Vagina (tissue), 2 donors: ENCODE measurements at places on chromosomes 7 and 10.

- no peak overlapping the region for H3K27ac ChIP-seq
- no peak overlapping the region for H3K4me3 ChIP-seq
- DNase-seq: no peak
- H3K27me3 ChIP-seq: no peaks in the 10 kb centered on the region
These were observed 57.0 kb downstream of the NUDCD3 start for GRCh38 chr7:44433255-44434022.

DNA sequence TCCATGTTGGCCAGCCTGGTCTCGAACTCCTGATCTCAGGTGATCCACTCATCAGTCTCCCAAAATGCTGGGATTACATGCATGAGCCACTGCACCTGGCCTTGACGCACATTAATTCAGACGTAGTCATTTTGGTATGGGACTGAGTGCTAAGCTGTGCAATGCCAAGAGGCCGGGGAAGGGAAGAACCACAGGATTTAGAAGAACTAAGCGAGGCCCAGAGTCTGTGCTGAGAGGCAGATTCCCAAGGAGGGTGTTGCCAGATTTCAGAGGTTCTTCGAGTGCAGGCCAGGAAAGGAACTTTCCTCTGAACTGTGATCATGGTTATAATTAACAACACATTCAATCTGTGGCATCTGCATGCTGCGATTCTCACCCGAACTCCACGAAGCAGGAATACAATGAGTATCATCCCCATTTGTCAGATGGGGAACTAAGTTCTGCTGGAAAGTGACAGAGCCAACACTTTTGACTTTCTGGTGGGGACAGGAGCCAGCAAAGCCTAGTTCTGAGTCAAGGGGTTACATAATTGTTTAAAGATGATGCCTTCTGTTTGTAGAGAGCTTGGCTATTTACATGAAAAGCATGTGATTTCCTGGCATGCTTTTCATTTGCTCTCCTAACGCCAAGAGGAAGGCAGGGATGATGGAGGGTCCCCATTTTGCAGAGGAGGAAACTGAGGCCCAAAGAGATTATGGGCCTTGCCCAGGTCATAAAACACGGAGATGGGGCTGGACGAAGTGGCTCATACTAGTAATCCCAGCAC is 6.2 kb upstream of the ZAN start:
- H3K36me3 ChIP-seq: no peaks in the 10 kb centered on the region
- DNase-seq: no peak
- H3K4me3 ChIP-seq: no peak overlapping the region
- H3K4me1 ChIP-seq: peaks cover 21% of the 10 kb centered on the region

DNA sequence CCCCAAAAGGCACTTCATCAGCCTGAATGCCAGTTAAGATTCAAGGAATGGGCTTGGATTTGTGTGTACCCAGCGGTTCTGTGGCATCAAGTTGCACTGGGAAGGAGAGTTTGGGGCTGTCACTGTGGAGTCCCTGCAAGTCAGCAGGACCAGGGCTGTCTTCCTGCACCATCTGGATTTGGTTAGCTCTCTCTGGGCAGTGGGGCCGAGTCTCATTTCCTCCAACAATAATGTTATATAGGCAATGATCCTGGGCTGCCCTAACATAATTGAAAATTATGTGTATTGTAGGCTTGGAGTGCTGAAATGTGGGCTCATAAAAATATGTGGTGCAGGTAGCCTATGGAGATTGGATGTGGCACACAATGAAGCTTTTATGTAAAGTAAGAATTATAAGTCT is 87.2 kb downstream of the TCF7L2 start:
- H3K4me3 ChIP-seq: no peak overlapping the region
- H3K36me3 ChIP-seq: no peaks in the 10 kb centered on the region
- DNase-seq: no peak

DNA sequence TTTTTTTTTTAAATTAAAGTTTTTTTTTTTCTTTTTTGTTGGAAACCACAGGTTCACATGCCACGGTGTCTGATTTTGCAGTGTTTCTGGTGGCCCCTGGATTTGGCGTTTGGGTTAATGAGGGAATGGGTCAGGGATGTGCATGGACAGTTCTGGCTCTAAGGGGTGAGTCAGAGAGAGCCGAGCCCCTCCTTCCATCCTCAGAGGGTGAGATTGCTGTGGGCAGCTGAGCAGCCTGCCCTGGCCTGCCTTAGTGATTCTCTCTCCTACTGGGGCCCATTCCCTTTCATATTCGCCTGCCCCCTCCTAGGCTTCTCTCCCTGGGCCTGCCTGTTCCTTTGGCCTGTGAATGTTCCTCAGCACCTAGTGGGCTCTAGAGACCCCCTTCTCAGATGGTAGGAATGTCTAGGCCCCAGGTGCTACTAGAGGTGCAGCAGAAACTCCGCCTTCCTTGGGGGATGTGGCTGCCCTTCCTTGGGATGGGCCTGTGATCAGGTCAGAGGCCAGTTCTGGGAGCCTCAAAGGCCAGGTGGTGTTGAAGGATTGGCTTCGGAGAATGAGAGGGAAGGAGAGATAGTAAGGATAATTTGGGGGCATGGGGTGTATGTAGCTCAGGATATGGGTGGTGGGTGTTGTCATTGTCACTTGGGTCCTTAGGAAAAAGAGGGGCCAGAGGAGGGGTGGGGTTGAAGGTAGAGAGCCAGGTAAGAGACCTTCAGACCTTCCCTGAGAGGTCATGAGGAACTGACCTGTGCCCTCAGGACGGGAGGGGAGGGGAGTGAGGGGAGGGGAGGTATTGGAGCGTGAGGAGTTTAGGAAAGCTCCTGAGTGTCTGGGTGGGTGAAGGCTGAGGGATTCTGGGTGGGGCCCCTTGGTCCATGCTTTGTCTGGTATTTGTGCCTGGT is 19.8 kb downstream of the TSPAN14 start:
- H3K27ac ChIP-seq: peak overlapping the region; percentile 89
- H3K27me3 ChIP-seq: no peaks in the 10 kb centered on the region
- DNase-seq: no peak
- peaks cover 88% of the 10 kb centered on the region for H3K4me1 ChIP-seq
- H3K36me3 ChIP-seq: no peaks in the 10 kb centered on the region

DNA sequence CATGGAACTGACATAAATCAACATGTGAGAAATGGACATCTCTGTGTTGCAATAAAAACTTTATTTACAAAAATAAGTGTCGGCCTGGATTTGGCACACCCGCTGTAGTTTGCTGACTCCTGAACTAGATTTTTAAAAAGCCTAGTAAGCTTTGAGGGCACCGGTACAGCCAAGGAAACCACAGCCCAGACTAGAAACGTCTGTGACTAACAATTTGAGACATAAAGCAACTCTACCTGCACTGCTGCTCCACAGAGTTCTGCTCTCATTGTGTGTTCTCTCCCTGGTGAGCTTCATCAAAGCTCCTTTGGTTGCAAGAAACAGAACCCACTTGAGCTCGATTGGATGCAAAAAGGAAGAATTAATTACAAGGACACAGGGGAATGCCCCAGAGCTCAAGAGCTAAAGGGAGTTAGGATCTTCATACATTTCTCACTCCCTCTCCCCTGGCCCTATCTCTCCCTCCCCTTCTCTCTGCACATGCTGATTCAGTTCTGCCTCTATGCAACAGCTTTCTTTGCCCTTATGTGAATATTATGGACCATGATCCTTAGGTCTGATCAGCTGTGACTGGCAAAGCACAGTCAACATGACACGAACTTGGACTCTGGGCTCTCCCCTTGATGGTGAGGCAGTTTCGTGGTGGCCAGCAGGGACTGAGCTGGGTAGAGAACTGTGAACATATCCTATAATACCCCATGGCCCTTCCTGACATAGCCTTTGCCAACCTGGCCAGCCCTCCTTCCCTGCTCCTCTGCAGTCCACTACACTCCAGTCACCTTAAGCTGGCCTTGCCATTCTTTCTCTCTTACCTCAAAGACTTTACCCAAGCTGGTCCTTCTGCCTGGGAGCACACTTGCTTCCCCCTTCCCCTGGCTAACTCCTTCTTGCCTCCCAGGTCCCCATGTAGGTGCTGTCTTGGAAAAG is 77.5 kb upstream of the YAE1 start:
- H3K27ac ChIP-seq: no peak overlapping the region
- no peaks in the 10 kb centered on the region for H3K4me1 ChIP-seq
- no peak for DNase-seq
- H3K27me3 ChIP-seq: no peaks in the 10 kb centered on the region
- no peak overlapping the region for H3K4me3 ChIP-seq
- no peaks in the 10 kb centered on the region for H3K36me3 ChIP-seq

DNA sequence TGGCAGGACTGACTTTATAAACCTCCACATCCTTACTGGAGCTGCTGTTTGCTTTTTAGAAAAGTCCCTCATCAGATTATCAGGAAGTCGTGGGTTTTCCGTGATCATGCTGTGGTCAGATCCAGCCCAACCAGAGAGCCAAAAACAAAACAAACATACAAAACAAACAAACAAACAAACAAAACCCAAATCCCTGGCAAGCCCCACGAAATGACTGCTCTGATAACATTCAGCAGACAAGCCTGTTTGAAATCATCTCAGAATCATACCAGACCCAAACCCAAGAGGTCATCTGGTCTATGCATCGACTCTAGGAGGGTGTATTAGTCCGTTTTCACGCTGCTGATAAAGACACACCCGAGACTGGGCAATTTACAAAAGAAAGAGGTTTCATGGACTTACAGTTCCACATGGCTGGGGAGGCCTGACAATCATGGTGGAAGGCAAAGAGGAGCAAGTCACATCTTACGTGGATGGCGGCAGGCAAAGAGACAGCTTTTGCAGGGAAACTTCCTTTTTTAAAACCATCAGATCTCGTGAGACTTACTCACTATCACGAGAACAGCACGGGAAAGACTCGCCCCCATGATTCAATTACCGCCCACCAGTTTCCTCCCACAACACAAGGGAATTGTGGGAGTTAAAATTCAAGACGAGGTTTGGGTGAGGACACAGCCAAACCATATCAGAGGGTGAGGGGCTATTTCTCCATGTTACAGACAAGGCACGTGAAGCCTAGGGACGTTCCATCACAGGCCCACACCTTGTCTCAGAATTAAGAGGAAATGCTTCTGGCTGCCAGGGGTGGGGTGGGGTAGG is 85.7 kb downstream of the PARP12 start:
- no peak for DNase-seq
- no peaks in the 10 kb centered on the region for H3K36me3 ChIP-seq
- no peak overlapping the region for H3K4me3 ChIP-seq
- H3K27ac ChIP-seq: no peak overlapping the region
- no peaks in the 10 kb centered on the region for H3K4me1 ChIP-seq

DNA sequence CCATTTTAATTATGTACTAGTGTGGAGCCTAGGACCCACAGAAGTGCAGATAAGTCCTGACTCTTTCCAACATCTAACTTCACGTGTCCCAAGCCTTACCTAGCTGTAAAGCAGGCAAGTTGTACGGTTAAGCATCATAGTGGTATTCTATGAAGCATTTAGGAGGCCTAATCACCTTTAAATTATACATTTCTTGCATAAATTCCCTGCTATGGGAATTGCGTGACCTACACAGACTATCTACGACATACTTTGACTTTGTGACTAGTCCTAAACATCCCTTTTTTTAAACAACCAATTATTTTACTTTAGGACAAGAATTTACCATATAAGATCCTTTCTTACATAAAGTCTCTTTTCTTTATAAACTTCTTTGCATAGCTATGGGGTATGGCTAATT is 37.7 kb upstream of the LRGUK start:
- no peak overlapping the region for H3K4me3 ChIP-seq
- no peak overlapping the region for H3K27ac ChIP-seq
- H3K36me3 ChIP-seq: no peaks in the 10 kb centered on the region
- H3K4me1 ChIP-seq: no peaks in the 10 kb centered on the region
- no peaks in the 10 kb centered on the region for H3K27me3 ChIP-seq

DNA sequence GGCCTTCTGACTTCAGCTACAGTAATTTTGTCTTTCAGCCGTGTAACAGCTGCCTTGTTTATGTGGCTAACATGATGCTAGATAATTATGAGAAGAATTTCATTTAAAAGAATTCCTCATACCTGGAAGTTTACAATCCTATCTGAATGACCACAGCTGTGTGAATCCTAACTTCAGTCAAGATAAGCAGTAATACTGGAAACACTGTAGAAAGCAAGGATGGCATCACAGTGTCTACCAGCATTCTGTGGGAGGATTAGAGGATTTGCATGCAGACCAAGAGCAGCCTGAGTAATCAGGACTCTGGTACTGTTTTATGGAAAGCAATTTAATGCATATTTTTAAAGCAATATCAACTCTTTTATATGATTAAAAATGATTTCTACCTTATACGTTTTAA is 282.4 kb downstream of the EXOC4 start:
- H3K4me3 ChIP-seq: no peak overlapping the region
- no peaks in the 10 kb centered on the region for H3K27me3 ChIP-seq
- no peak overlapping the region for H3K27ac ChIP-seq

GRCh38 chr10:114349522-114350215 is 54.6 kb downstream of the AFAP1L2 start:
- H3K36me3 ChIP-seq: no peaks in the 10 kb centered on the region
- no peaks in the 10 kb centered on the region for H3K27me3 ChIP-seq
- peaks cover 26% of the 10 kb centered on the region for H3K4me1 ChIP-seq
- peak overlapping the region; percentile 32 for H3K27ac ChIP-seq
- no peak for DNase-seq

GRCh38 chr10:95363303-95363912 is 72.6 kb upstream of the PDLIM1 start:
- peaks cover 16% of the 10 kb centered on the region for H3K4me1 ChIP-seq
- DNase-seq: no peak
- no peaks in the 10 kb centered on the region for H3K36me3 ChIP-seq
- no peak overlapping the region for H3K4me3 ChIP-seq

GRCh38 chr7:30968294-30968693 is 4.5 kb downstream of the GHRHR start:
- no peak overlapping the region for H3K4me3 ChIP-seq
- H3K27me3 ChIP-seq: no peaks in the 10 kb centered on the region
- H3K36me3 ChIP-seq: no peaks in the 10 kb centered on the region
- H3K4me1 ChIP-seq: no peaks in the 10 kb centered on the region
- DNase-seq: no peak

GRCh38 chr7:158829342-158830210 is at the start of gene ESYT2:
Gene ESYT2, minus strand, starts transcription at chr7:158829509. Its CDS starts 91 bp downstream, at chr7:158829418.
- no peaks in the 10 kb centered on the region for H3K27me3 ChIP-seq
- H3K27ac ChIP-seq: peak within 1 kb of the TSS; percentile 97
- peaks cover 17% of the 10 kb centered on the region for H3K4me1 ChIP-seq
- peak within 1 kb of the TSS; percentile 96 for H3K4me3 ChIP-seq
- H3K36me3 ChIP-seq: no peaks in the 10 kb centered on the region

DNA sequence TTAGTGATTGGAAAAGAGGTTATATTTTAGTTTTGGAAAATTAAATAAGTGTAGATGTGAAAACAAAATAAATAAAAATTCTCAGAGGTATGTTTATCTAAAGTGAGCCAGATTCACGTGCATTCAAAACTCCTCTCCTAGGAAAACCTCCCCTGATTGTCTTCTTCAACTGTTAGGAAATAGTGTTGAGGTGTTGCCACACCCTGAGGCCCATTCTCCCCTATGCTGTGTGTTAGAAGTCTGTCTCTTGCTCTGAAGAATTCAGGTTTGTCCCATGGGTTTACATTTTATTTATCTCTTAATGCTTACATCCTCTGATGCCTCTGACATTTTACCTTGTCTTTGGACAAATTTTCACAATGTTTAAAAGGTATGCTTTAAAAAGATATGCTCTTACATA is 40.3 kb downstream of the PTPRE start:
- no peaks in the 10 kb centered on the region for H3K27me3 ChIP-seq
- no peak overlapping the region for H3K27ac ChIP-seq
- no peak for DNase-seq
- no peaks in the 10 kb centered on the region for H3K36me3 ChIP-seq

- no peak overlapping the region for H3K27ac ChIP-seq
- H3K36me3 ChIP-seq: no peaks in the 10 kb centered on the region
- H3K4me3 ChIP-seq: no peak overlapping the region
- peaks cover 43% of the 10 kb centered on the region for H3K4me1 ChIP-seq
- H3K27me3 ChIP-seq: no peaks in the 10 kb centered on the region
These were observed 34.5 kb downstream of the MTPN start for GRCh38 chr7:135942614-135943013.

- H3K27ac ChIP-seq: no peak overlapping the region
- no peaks in the 10 kb centered on the region for H3K4me1 ChIP-seq
- H3K36me3 ChIP-seq: no peaks in the 10 kb centered on the region
- DNase-seq: no peak
- H3K4me3 ChIP-seq: no peak overlapping the region
These were observed 50.8 kb upstream of the BTRC start for GRCh38 chr10:101303087-101303703.
